ENCODE measurements at places on chromosomes 16 and 17. TPM values are rescaled to one million over a fixed set of nuclear protein-coding genes. Genes with fewer than 3 reads are reported as not detected.

KRTAP1-4 gene
- total RNA-seq, result not detected

ELMO3 gene
- total RNA-seq, result 0.66 TPM

RUNDC3A gene
- total RNA-seq, result 0.13 TPM

STX1B gene
- 0.25 TPM for total RNA-seq

CSH1 gene
- not detected for total RNA-seq

MT4 gene
- total RNA-seq, result not detected

FSCN2 gene
- total RNA-seq, result 2.8 TPM
